ENCODE measurements at places on chromosomes 5 and 9. TPM values are rescaled to one million over a fixed set of nuclear protein-coding genes. Genes with fewer than 3 reads are reported as not detected.

DNA sequence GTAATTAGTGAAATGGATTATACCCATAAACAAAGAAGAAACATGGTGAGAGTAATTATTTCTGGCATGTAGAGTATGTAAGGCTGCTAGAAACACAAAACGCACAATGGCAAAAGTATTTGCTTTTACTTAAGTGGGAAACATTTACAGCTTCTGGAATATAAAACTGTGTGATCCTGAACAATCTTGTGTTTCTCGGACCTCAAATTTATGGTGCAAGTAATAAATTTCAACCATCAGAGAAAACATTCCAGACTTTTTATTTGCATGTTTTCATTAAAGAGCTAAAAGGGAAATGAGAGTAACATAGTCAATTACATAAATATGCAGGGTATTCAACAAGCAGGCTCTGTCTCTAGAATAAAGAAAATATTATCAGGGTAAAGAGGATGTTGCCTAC lies 17.2 kb upstream of the PRR16 start:
- DNase-seq: no peak

GRCh38 chr9:113769412-113769811 lies 106.7 kb upstream of the ZNF618 start:
- DNase-seq: no peak

DNA sequence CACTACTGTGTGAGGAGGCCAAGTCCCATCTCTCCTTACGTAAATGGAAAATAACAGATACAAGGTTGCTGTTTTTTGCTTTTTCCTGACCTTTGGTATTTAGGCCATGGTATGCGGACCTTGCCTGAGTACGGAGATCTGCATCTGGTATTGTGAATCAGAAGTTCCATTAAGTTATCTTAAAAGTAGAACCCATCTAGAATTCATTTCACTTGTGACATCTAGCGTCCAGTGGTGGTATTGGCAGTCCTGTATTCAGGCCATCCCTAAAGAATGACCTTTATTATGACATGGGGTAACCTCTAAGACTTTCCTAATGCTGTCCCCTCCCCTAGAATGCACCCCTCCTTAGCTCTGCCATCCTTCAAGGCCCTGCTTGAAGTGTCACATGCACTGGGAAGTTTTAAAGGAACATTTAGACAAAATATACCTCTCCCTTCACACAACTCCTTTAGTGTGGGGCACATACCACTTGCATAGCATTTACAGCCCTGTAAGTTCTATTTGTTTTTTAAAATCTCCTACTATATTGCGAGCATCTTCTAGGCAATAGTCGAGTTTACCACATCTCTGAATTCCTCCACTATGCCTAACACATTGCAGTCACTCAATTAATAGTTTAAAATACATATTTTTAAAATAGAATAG lies 1.9 kb upstream of the SPDL1 start:
- DNase-seq: peak; percentile 26

DNA sequence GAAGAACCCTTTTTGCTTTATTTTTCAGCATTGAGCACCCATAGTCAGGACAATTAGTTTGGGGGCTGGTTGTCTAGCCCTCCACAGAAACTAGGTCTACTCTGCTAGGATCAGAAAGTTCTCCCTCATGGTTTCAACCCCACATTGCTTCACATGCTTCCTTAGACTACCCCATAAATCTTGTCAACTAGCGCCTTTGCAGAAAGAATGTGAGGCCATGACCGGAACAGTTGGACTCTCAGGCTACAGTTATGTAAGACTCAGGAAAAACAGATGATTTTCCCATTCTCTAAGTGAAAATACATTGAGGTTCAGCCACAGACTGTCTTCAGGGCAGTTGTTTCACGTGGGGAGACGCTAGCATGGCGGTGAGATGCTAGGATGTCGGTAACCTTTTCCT lies 255.6 kb downstream of the NR3C1 start:
- DNase-seq: peak; percentile 55

GRCh38 chr5:170436335-170436734 lies 47.2 kb upstream of the KCNMB1 start:
- DNase-seq: no peak

- no peak for DNase-seq
Observed at GRCh38 chr5:1864896-1865440, 17.8 kb downstream of the IRX4 start.

DNA sequence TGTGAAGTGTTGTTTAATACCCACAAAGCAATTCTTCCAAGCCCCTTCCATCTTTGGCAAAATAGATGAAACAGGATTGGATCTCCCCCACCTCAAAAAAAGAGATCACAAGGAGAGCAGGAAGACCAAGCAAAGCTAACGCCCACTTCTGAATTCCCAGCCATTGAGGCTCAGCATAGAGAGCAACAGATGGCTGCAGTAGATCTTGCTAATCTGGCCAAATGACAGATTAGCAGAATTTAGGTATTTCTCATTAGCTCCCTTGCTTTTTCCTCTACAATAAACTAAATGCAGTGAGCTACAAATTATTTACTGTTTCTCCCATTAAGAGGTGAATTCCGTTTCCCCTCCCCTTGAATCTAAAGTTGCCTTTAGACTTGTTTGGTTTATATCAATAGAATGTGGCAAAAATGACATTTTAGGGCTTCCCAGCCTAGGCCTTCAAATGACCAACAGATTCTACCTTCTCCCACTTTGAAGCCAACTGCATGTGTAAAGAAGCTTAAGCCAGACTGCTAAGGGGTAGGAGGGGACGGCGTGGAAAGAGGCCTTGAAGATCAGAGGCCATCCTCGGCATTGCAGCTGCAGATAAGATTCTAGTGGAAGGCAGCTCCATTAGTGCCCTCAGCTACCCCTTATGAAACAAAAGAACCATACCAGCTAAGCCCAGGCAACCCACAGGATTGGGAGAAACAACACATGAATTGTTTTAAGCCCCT lies 56.8 kb upstream of the CPEB4 start:
- no peak for DNase-seq

DNA sequence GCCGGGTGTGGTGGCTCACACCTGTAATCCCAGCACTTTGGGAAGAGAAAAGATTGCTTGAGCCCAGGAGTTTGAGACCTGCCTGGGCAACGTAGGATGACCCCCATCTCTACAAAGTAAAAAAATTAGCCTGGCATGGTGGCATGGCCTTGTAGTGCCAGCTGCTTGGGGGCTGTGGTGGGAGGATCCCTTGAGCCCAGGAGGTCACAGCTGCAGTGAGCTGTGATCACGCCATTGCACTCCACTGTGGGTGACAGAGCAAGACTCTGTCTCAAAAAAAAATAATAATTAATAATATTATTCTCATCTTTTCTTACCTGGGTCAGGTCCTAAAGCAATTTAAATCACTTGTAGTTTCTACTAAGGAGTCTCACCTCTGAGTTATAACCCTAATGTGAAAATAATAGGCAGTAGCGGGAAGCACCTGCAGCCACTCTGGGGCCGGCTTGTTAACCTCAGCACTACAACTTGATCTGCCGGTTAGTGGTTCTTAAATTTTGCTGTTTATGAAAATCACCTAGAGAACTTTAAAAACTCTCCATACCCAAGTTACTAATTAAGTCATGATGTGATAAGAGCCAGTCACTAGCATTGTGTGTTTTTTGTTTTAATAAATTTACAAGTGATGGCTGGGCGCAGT lies 29.4 kb upstream of the PCAT7 start:
- no peak for DNase-seq

DNA sequence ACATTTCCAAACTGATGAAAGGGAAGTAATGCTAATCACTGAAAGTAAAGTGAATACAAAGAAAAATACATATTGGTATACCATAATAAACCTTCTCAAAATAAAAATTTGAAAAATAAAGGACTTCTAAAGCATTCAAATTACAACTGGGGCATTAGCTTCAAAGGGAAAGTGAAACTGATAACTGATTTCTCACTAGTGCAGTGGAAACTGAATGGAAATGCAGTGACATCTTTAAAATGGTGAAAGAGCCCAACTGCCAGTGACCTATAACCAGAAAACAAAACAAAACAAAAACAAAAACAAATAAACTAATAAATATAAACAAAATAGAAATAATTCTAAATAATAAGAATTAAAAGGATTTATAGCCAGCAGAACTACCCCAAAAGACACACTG lies 297.5 kb upstream of the GRIN3A start:
- no peak for DNase-seq

DNA sequence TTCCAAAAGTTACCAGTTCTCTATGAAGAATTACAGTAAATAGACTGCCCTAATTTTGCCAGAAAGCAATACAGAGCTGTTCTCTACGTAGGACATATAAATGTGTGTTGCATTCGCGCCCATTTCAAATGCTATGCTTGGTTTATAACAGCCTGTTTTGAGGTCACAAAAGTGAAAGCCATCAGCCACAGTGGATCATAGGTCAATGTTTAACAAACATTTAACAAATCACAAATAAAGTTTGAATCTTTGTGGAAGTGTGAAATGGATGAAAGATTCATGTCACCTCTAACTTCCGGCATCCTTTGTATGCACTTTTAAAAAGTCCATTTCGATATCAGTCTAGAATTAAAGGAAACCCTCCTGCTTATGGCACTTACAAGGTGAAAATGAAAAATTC lies 371.3 kb downstream of the GLIS3 start:
- DNase-seq: no peak

DNA sequence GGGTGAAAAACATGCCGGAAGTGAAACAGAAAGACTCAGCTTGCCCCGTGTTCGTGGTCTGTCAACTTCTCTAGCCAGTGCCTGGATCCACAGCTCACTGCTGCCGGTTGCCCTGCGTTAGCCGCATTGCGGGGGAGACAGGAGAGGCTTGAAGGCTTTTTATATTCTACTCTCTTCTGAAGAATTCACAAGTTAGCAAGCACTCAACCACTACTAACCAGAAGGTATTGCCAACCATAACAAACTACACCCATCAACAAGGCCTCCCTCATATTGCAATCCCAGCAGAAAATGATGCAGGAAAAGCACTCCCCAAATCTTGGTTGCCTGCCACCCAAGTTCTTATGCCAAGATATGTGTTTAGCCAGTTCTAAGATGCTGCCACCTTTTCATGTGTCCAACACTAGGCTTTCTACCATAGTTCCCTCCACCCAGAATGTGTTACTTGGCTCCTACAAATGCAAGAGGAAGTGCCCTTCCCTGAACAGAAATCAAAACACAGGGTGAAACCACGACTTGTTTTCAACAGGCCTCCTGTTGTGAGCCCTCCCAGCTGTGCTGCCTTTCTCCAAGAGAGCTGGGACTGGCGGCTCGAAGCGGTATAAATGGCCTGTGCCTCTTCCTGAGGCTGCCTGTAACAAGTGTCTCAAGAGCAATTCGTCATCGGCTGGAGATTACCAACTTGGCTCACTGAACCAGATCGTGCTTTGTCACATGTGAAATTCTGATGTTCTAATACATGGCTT lies 129.0 kb downstream of the SNX18 start:
- peak; percentile 43 for DNase-seq

DNA sequence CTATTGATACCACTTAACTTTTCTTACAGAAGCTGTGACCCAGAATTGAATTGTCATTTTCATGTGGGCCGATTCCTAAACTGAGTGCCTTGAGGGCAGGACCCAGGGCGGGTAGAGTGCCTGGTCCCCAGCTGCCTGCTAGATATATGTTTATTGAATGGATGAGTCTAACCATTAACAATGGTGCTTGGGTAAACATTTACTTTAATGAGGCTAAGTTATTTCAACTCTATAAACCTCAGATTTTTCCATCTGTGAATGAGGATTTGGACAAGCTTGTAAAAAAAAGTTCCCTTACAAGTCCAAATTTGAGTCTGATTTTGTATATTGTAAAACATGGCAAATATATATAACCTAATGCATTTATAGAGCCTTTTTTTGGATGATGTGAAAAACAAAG lies 181.8 kb upstream of the ELL2 start:
- DNase-seq: no peak

GRCh38 chr9:76657265-76657664 lies 107.0 kb upstream of the PCA3 start:
- no peak for DNase-seq

GRCh38 chr9:18601956-18602355 lies 128.0 kb downstream of the ADAMTSL1 start:
- no peak for DNase-seq

- DNase-seq: no peak
Observed at GRCh38 chr5:2269656-2270055, 386.9 kb upstream of the IRX4 start.

The IRX2 gene
- 18.4 TPM for polyA plus RNA-seq

The GPSM1 gene
- 113 TPM for polyA plus RNA-seq

The IL13 gene
- not detected for polyA plus RNA-seq

The GPR151 gene
- polyA plus RNA-seq: 0.16 TPM

The SARDH gene
- 10.1 TPM for polyA plus RNA-seq

The GDA gene
- polyA plus RNA-seq: 3.4 TPM

The BTNL8 gene
- not detected for polyA plus RNA-seq

The STPG3 gene
- polyA plus RNA-seq: 0.32 TPM
